ENCODE measurements at places on chromosomes 1 and 21. TPM values are rescaled to one million over a fixed set of nuclear protein-coding genes. Genes with fewer than 3 reads are reported as not detected.

Gene LY9
- polyA plus RNA-seq = not detected

Gene ILDR2
- polyA plus RNA-seq = 0.27 TPM

Gene EDN2
- not detected for polyA plus RNA-seq

Gene PKP1
- polyA plus RNA-seq = 0.19 TPM

Gene AADACL3
- polyA plus RNA-seq = 0.30 TPM

Gene FCRL5
- polyA plus RNA-seq = 0.54 TPM

Gene OLFML2B
- 2.0 TPM for polyA plus RNA-seq

Gene MCM3AP
- polyA plus RNA-seq = 39.2 TPM

Gene NBPF6
- polyA plus RNA-seq = not detected

Measured in GM23338 (cell line).